ENCODE measurements at places on chromosomes 4 and X.

DNA sequence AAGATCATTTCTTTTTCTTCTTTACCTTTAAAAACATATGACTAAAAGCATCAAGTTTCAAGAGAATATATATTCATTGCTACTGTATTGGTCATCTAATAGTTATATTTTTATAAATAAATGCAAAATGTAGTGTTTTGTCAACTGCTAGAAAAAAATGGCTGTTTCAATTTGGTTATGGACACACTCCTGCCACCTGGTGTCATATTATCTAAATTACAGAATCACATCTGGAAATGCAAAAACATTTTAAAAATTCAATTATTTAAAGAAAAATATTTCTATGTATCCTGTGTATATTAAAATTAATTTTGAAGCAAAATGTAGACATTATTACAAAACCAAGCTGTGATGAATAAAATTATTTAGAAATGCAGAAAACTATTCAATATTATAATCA is 329.4 kb upstream of the PCDH18 start:
- DNase-seq, result peak; percentile 9

GRCh38 chrX:69616457-69617203 is 717 bp downstream of the EDA start:
- peak; percentile 33 for DNase-seq

GRCh38 chrX:5051831-5052491 is 1176.7 kb downstream of the NLGN4X start:
- DNase-seq, result no peak

GRCh38 chrX:119343856-119344255 is 55.3 kb upstream of the SLC25A43 start:
- DNase-seq, result no peak

DNA sequence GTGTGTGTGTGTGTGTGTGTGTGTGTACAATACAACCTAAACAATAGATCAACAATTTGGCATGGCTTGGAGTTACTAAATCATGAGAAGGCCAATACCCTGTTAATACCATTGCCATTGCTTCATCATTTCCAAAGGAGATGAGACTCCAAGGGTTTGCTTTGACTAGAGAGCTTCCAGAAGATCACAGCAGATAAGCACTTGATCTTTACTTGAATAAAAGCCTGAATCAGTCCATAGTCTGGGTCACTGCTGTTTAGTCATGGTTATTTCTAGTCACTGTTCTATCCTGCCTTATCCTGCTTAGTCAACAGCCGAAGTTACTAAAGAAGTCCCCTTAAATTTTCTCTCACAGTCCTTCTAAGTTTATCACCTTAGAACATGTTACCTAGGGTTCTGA is 58.2 kb downstream of the RAB40AL start:
- DNase-seq, result no peak

DNA sequence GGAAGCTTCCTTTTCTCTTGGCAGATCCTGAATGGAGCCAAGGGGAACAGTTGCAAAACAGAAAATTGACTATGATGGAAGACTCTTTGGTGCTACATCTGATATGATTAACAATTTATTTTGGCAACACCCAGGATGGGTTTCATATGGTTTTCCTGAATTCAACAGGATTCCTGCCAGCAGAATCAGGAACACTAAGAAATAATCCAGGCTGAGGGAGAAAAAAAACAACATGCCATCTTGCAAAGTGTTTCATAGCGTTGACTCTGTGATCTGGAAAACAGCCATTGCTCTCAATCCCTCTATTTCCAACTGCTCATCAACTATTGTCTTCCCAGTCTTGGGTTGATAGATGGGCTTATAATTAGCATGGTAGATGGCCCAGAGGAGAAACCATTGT is 303.8 kb upstream of the KLF3 start:
- DNase-seq, result no peak

GRCh38 chr4:7239101-7239820 is 46.9 kb downstream of the SORCS2 start:
- no peak for DNase-seq

GRCh38 chr4:159052315-159052714 is 50.6 kb upstream of the RAPGEF2 start:
- no peak for DNase-seq

DNA sequence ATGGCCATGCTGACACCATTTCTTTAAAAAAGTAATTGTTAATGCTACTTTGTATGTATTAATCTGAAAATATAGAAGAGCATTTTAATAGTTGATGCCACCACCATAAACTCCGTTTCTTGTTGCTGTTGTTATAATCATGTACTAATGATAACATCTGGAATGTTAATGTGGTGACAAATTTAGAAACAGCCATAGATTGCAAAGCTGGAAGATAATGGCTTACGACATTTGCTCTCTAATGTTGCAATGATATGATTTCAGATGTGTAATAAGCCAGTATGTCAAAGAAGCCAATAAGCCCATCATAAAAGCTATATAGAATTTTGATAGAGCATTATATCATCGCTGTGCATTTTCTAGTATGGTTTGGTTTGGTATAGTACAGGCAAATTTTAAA is 579.4 kb upstream of the ZFP42 start:
- no peak for DNase-seq

DNA sequence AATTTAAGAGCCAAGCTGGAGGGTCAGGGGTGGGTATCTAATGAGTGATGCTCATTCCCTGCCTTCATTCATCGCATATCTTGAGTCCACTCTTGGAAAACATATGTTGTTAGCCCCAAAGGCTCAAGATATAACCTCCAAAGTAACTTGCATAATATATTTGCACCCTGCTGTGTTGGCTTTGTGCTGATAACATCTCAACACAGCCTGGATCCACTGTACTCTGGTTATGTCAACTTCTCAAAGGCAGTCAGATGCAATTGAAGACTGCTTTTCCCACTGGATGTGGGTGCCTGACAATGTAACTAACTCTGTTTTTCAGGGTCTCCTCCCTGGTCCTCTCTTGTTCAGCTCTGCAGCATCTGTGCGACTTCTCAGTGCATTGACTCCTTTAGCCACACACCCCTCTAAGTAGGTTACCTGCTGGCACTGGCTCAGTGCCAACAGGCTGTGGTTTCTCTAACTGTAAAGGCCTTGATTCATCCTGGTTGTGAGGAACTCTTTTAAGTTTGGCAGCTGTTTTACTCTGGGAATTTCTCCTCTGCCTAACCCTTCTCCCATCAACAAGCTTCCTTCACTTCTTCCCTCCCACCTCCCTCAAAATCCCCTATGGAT is 28.1 kb downstream of the SLC16A2 start:
- DNase-seq, result no peak

- no peak for DNase-seq
These were observed 247 bp upstream of the PPA2 start for GRCh38 chr4:105474099-105474518.

- no peak for DNase-seq
These were observed 94.1 kb upstream of the MID1 start for GRCh38 chrX:10714531-10714930.
